ENCODE measurements at places on chromosomes 11 and 22.

GRCh38 chr11:63609536-63609935, 4.7 kb downstream of the PLAAT3 start:
- no peak for DNase-seq

DNA sequence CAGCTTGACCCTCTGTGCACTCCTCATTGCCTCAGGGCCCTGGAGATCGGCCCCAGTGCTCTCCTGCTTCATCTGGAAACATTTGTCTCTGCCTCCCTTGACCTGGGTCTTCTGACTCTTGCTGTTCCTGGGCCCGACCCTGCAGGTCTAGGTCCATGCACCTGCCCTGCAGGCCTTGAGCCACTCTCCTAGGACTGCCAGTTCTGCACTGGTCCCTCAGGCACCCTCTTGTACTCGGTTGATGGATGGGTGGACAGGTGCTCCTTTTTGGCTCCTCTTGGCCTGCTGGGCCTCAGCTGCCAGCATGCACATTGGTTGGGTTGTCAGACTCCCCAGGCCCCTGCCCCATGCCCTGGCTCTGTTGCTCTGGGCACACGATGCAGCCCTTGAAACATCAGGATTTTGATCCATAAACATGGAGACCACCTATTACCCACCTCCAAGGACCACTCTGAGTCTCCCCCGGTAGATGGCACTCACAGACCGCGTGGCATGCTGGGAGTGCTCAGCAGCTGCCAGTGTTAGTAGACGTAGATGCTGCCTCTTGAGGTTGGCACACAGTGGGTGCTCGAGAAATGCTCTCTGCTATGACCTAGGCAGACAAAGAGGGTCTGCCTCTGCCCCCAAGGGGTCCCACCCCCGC, 20.2 kb upstream of the ACR start:
- DNase-seq: no peak

GRCh38 chr22:43533656-43534428, 122.0 kb downstream of the MPPED1 start:
- no peak for DNase-seq

DNA sequence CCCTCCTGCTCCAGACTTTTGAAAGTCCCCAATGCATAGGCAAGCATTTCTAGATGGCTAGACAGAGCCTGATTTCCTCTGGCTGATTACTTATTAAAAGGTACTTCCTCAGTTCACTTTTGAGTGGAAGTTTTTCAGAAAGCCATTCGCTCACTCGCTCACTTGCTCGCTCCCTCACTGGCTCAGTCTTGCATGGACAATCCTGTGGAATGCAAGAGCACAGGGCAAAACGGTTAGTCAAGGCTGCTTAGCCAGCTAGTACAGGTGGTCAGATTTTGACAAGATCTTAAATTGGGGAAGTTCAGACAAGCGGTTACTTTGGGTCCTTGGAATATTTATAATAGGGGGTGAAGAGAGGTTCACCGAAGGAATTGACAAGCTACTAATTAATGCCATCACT, 101.0 kb downstream of the ARL14EP start:
- no peak for DNase-seq

DNA sequence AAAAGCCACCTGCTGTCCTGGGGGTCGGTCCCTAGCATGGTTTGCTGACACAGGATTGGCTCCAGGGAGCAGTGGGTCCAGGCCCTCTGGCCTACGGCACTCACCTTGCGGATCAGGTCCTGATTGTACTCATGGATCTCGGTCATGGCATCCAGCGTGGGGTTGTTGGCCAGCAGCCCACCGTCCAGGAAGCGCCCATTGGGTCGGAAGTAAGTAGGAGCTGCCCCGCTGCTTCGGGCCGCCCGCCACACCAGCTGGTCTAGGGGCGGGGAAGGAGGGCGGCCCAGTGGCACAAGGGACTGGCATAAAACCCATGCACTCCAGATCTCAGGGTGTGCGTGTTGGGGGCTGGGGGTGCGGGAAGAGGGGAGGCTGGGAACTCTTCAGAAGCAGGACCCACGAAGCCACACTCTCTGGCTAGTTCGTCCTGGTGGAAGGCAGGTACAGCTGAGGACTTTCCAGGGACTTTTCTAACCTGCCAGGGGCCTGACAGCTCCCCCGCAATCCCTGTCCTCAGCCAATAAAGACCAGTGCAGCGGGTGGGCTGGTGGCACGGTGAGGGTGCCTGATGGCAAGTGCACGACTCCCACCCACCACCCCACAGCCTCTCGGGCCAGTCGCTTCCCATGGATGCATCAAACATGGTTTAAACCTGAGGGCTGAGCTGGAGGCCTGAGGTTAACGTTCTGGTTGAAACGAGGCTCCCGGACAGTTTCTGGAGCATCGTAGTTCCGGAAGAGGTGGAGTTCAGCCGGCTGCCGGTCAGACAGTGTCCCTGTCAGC, 5.1 kb upstream of the BAIAP2L2 start:
- no peak for DNase-seq

- DNase-seq: no peak
Measured at GRCh38 chr11:69982690-69983570, 95.2 kb upstream of the ANO1 start.

DNA sequence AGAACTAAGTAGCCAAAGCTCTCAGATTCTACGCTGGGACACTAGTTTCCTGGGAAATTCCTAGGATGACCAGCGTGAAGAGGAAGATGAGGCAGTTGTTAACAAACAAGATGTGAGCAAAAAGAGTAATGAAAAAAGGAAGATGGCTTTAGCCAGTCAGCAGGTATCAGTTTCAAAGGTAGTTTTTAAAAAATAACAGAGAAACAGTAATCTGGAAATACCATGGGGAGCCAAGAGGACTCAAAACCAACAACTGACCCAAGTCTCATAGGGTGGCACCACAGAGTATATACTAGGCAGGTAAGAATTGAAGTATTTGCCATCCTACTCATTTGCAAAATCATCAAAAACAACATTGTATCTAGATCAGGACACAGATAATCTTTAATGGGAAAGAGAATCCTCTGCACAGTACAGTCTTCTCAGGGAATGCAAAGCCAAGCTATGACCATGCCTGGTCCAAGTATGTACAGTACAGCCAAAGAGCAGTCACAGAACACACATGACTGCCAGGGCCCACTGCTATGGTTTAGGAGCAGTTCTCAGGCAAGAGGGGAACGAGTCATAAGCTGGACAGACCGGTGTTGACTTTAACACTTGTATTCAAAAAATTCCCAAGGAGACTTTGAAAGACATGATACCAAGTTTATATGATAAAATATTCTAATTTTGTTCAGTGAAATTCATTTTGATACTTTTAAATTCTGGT, 20.6 kb downstream of the MSANTD4 start:
- DNase-seq: no peak

DNA sequence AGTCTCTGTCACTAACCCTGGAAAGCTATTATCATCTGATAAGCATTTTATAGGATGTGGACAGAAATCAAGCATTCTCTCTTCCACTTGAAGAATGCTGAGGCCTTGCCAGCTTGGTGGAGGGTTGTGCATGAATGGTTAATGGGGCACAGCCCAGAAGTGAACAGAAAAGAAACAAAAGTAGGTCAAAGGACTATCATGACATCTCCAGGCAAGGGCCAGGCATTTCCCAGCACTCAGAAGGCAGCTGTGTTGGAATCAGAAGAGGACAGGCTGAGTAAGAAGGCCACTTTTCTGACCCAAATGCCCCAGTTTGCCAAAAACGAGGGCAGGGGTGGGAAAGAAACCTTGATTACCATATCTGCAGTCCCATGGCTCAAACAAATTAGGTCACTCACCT, 12.4 kb downstream of the TENM4 start:
- DNase-seq: no peak

- DNase-seq: no peak
Measured at GRCh38 chr11:57514538-57515331, 767 bp downstream of the SLC43A1 start.

DNA sequence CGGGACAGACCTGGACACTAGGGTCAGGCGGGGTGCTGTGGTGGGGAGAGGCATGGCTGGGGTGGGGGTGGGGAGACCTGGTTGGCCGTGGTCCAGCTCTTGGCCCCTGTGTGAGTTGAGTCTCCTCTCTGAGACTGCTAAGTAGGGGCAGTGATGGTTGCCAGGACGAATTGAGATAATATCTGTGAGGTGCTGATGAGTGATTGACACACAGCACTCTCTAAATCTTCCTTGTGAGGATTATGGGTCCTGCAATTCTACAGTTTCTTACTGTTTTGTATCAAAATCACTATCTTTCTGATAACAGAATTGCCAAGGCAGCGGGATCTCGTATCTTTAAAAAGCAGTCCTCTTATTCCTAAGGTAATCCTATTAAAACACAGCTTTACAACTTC, 3.9 kb downstream of the FADD start:
- DNase-seq: no peak

GRCh38 chr22:33838644-33839043, 81.6 kb downstream of the LARGE1 start:
- no peak for DNase-seq

GRCh38 chr11:37689951-37690350, 1091.9 kb upstream of the RAG2 start:
- DNase-seq: no peak

- no peak for DNase-seq
Measured at GRCh38 chr11:73175551-73176144, 33.5 kb upstream of the FCHSD2 start.

DNA sequence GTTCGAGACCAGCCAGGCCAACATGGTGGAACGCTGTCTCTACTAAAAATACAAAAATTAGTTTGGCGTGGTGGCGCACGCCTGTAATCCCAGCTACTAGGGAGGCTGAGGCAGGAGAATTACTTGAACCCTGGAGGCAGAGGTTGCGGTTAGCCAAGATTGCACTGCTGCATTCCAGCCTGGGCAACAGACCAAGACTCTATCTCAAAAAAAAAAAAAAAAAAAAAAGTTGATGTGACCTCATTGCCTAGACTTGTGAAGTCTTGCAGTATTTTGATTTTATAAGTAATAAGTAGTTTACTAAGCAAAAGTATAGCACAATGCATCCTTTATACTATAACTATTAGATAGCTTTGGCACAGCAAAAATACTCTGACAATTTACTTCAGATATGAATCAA, 9.9 kb upstream of the CUL5 start:
- DNase-seq: no peak

DNA sequence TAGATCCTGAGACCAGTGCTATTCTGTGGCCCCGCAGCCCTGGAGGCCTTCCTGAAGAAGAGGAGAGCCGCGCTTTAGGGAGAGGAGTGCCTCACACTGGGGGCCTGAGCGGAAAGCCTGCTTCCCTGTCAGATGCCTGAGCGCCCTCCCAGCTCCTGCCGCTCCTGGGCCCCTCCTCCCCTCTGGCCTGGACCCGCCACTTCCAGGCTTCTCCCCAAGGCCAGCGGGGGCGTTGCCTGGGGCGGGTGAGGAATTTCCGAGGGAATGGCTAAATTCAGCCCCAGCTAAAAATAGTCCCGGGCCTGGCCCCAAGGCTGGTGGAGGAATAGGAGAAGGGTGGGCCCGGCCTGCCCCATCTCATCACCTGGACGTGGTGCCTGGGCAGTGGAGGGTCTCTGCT, 15.4 kb downstream of the ARHGEF17 start:
- no peak for DNase-seq

GRCh38 chr22:17283423-17283822, 64.2 kb upstream of the ADA2 start:
- DNase-seq: no peak

GRCh38 chr11:9203691-9204311, 61.3 kb downstream of the DENND5A start:
- DNase-seq: no peak

- no peak for DNase-seq
Measured at GRCh38 chr11:69958308-69958707, 119.8 kb upstream of the ANO1 start.

- DNase-seq: no peak
Measured at GRCh38 chr11:113457784-113458183, 17.4 kb downstream of the DRD2 start.

DNA sequence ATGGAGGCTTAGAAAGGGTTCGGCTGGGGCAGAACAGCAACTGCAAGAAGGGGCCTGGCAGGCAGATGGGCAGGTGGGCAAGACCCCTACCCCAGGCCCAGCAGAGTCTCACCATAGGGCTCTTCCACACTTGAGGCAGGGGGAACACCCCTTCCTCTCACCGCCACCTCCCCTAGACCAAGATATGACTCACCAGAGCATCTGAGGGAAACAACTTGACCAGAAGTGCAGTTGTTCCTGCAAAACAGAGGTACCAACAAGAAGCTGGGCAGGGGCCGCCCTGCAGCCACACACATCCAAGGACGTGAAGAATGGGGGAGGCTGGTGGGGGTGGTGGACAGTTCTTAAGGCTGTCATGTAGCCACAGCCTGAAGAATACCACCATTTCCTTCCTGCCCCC, 10.9 kb downstream of the TMPRSS5 start:
- DNase-seq: no peak

- DNase-seq: no peak
Measured at GRCh38 chr22:35752863-35753189, 35.2 kb downstream of the APOL5 start.

DNA sequence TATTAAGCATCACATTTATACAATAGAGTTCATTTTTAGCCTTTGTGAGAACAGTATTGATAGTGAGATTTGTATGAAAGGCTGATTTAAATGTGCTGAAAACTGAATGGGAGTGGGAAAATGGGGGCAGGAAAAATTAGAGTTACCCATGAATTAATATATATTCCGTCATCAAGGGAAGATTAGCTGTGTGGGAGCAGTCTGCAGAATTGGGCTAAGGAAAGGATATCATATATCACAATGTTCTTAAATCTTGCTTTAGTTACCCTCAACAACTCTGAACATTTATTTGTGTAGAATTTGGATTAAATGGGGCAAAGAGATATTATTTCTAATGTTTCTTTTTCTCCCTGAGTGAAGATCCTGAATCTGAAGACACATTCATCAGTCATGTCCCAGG, at the start of gene OR51Q1:
TSS of gene OR51Q1 (plus strand) at position 301 of the 400 bp plus-strand sequence. CDS start at position 391, 90 bp downstream.
- no peak for DNase-seq
